Psoas muscle (tissue), 8 donors: ENCODE measurements at places on chromosomes 4 and X. TPM values are rescaled to one million over a fixed set of nuclear protein-coding genes. Genes with fewer than 3 reads are reported as not detected.

The RBM10 gene
- polyA plus RNA-seq, result 25.0 TPM

The KCND1 gene
- 0.44 TPM for polyA plus RNA-seq

The FRAS1 gene
- polyA plus RNA-seq, result 0.08 TPM

The LONRF3 gene
- 8.4 TPM for polyA plus RNA-seq

The ABCG2 gene
- polyA plus RNA-seq, result 0.10 TPM

The CHRDL1 gene
- polyA plus RNA-seq, result 1.9 TPM
